ENCODE measurements at places on chromosomes 11 and 22.

GRCh38 chr11:120186774-120187591 is 23.8 kb upstream of the OAF start:
- ATAC-seq = peak; percentile 40

DNA sequence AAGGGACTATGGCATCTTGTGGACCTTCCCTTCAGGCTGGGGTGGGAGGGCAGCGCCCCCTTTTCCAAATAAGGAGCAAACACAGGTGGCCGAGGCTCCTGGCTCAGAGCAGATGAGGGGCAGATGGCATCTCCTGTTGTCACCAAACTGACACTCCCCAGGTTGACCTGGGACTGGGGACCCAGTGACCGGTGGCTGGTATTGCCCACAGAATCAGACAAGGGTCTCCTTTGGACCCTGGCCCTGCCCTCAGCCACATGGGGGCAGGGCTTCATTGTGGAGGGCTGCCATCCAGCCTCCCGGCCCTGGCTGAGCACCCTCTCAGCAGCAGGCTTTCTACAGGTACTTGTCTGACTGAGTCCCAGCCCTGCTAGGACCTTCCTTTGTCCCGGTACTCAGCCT is 842 bp upstream of the SIGIRR start:
- no peak for ATAC-seq

DNA sequence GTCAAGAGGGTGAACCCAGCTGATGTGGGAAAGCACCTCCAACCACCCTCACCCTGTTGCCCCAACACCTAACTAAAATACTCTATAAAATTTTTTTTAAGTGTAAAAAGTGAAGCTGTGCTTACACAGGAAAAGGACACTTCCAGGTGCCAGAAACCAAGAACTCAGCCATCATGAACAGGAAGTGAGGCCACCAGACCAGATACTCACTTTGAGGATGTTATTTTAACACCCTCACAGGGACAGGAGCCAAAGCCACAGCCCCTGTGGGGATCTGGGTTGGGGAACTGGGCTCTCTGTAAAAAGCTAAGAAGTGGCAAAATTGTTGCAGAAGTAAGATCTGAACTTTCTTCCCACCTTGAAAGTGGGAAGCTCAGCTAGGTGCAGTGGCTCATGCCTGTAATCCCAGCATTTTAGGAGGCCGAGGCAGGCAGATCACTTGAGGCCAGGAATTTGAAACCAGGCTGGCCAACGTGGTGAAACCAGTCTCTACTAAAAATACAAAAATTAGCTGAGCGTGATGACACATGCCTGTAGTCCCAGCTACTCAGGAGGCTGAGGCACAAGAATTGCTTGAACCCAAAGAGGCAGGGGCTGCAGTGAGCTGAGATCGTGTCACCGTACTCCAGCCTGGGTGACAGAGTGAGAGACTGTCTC is 3.8 kb downstream of the RSPH14 start:
- no peak for ATAC-seq

DNA sequence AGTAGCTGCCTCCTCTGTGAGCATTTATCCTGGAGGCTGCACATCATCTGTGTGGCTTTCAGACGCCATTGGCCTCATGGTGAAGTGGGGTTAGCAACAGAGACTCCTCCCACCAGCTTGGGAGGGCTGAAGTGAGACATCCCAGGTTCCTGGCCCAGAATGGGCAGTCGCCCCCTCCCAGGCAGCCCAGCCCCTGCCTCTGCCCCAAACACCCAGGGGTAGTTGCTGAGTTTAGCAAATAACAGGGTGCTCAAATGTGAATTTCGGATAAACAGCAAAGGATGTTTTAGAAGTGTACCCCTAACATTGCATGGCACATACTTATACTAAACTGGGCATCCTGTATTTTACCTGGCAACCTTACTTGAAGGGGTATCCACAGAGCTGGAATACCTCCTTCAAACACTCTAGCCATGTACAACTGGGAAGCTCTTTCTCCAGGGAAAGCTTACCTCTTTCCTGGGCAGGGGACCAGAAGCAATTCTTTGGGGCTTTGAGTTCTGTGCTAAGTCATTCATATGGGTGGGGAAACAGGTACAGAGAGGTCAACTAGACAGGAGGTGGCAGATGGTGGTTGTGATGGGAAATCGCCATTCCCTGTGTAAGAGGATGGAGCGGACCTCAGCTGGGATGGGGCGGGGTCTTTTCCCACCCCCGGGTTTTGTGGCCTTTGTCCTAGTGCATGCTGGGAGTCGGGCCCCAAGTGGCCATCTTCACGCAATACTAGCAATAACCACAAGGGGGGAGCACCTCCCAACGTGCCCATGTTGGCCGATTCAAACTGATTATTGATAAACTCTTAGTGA is 19.3 kb downstream of the MTFP1 start:
- peak; percentile 80 for ATAC-seq

- no peak for ATAC-seq
Observed at GRCh38 chr11:64011371-64011770, 24.4 kb upstream of the FLRT1 start.

DNA sequence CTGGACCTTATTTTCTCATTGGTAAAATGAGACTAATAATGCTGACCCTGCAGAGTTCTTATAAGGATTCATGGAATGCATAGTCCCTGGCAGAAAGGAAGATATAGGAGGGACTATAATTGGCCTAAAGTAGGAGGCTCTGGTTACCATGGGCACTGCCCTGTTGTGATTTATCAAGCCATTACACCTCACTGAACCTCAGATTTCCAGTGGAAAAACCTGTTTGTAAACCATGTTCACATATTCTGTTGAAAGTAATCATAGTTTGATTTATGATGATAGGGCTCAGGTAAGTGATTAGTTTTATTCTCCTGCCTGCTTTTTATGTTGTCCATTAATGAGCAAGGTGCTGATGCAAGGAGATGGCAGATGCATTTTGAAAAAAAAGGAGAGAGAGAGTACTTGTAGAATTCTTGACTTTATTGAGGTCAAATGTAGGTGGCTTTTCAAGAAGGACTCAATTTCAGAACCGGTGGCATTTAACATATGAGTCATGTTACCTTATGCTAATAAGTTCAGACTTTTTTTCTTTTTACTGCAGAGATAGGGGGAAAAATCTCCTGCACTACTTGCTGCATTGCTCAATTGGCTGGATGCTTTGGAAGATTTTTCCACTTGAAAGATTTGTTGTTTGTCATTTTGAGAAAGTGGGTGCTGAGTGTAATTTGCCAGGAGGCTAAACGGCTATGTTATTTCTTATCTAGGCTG is 14.6 kb downstream of the NF2 start:
- peak; percentile 72 for ATAC-seq

- no peak for ATAC-seq
Observed at GRCh38 chr22:19900707-19901436, 40.7 kb upstream of the COMT start.

Measured in SK-N-SH treated with all-trans-retinoic acid at 6 μM for 48 hours (cell line).